Ureter (tissue), 1 donor: ENCODE measurements at places on chromosomes 7 and 10. TPM values are rescaled to one million over a fixed set of nuclear protein-coding genes. Genes with fewer than 3 reads are reported as not detected.

DNA sequence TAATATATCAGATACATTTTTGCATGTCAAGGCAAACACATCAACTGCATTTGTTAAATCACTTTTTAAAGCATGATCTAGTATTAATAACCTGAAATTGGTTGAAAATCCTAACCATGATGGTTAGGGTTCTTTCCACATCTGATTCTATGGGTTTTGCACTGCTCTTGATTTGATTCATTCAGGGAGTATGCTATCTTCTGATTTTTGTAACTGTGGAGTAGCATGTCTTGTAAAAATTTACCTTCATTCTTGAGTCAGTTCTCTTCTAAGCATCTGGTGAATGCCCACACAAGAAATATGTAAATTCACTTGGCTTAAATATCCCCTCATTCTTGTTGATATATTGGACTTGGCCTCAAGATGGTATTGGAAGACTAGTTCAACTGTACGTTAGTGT is 178.7 kb downstream of the KLF6 start:
- no peak for DNase-seq

The OR6V1 gene
- not detected for total RNA-seq

GRCh38 chr7:29019387-29019786 is 61.3 kb upstream of the TRIL start:
- no peak for DNase-seq

DNA sequence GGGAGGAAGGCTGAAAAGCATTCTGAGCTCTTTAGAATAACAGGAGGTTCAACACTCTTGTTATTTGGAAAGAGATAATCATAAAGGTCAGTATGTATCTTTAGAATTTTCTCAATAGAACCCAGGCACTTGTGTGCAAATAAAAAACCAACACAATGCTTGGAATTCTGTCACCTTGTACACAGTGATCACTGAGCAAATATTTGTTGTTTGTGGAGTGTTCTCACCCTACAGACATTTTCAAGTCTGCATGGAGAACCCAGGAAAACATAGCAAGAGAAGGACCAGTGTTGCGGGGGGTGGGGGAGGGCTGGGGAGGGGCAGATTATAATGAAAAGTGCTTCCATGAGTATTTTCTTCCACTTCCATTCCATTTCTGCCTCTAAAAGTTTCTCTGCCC is 87.4 kb downstream of the FAM107B start:
- no peak for DNase-seq

DNA sequence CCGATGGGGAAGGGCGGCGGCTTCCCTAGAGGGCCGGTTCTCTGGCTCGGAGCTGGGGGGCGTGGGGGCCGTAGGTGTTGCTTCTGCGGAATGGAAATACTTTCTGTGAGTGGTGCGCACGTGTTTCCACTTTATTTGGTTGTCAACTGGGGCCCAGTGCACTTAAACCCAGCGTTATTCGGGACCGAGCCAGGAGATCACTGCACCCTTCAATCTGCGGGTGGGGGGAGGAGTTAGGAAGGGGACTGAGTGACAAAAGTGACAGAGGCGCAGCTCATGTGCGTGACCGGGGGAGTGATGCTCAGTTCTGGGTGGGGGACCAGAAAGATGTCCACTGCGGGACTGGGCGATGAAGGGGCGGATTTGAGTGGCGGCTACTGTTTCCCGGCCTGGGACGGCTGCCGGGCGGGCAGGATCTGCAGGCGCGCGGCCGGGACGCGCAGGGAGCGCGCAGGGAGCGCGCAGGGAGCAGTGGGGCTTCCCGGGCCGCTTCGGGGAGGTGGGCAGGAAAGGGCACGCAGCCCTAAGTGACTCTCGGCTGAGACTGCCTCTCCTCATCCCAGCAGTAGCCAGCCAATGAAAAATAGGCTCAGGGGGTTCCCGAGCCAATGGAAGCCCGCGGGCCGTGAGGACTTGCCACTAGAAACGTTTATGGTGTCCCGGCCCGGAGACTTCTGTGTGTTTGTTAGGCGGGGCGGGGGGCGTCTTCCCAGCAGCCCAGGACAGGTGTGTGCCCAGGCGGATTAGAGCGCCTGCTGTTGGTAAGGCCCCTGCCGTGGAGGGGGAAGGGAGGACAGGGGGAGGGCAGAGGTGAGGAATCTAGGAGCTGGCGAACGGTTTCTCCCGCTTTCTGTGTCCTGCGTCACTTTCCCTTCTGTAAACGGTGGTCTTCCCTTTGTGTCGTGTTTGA is 54.3 kb upstream of the KDM7A start:
- peak; percentile 66 for DNase-seq

DNA sequence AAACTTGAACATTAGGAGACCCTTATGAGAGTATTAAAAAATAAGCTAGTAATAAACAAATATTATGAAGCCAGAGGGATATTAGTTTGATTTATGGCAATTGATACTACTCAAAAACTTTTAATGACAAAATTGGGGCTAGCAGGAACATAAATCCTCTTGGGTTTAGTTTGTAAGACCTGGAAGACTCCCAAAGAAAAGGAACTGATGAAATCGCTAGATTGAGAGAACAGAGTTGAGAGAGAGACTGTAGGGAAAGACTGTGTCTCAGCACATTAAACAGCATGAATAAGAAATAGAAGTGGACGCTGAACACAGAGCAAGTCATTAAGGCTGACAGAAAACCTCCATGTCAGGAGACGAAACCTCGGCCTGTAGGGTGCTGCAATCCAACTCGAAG is 56.4 kb downstream of the ICA1 start:
- no peak for DNase-seq

GRCh38 chr10:89929282-89930026 is 228.1 kb downstream of the KIF20B start:
- DNase-seq, result no peak

DNA sequence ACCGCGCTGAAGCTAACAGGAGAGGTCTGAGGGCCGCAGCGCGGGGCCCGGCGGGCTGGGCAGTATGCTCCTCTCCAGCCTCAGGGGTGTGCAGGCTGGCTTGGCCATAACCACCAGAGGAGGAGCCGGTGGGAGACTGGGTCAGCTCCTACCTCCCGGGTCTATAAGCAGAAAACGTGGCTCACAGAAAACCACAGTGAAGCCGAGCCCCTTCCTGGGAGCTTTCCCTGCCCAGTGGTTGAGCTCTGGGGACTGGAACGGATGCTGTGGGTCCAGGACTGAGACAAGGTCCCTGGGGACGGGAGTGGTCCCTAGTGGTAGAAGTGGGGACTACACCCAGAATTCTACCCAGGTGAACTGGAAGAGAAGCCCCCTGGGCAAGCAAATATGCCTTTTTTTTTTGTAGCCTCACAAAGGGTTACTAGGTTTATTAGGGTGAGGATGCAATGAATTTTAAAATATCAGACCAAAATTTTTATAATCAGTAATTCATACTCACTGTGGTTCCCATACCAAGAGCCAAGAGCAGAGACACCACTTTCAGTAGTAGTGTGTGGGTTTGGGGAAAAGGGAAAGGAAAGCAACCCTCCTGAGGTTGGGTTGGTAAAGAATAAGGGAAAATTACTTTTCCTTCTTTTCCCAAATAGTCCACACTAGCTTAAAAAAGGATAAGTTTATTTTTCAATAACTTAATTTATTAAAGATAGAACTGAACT is 67.9 kb upstream of the PRKCQ start:
- peak; percentile 45 for DNase-seq

The ZPBP gene
- 1.2 TPM for total RNA-seq

DNA sequence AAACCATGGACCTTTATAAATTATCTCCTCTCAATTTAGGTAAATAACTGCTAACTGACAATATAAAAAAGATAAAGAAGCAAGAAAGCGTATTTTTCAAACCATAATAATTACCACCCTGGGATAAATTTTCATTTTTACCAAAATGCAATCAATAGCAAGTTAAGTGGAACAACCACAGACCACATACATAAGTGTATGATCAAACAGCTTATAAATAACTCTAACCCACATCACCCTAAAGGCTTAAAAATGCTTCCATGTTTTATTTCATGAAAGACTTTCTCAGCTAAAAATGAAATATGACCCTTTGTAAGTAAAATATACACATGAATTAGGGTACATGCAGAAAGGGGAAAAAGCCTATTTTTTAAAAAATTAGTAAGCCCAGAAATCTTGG is 156.5 kb downstream of the SGMS1 start:
- no peak for DNase-seq

The SMO gene
- total RNA-seq, result 12.5 TPM

DNA sequence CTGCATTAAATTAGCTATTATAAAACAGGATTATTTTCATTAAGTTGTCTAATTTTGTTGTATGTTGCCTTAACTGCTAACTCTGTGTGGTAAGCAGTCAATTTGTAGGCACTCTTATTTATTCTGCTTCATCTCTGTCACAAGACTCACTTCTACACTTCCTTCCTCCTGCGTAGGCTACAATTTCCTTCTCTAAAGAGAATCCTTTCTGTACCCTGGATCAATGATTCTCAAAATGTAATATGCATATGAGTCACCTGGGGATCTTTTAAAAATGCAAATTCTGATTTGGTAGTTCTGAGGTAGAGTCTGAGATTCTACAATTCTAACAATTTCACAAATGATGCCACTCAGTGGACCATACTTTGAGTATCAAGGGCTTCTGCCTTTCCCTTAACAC is 4.4 kb upstream of the UBE2D1 start:
- no peak for DNase-seq

DNA sequence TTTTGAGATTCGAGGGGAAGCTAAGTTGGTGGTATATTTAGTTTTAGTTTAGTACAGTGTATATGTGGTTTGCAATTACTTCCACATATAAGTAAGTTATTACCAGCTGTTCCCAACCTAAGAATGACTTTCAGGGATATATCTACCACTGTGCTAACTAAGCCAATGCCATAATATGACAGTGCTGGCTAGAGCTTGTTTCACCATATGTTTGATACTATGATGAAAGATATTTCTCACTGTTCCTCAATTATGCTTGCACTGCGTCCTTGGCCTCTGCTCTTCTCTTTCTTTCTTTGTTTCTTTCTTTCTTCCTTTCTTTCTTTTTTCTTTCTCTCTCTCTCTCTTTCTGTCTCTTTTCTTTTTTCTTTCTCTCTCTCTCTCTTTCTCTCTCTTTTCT is 113.8 kb upstream of the SKAP2 start:
- no peak for DNase-seq

DNA sequence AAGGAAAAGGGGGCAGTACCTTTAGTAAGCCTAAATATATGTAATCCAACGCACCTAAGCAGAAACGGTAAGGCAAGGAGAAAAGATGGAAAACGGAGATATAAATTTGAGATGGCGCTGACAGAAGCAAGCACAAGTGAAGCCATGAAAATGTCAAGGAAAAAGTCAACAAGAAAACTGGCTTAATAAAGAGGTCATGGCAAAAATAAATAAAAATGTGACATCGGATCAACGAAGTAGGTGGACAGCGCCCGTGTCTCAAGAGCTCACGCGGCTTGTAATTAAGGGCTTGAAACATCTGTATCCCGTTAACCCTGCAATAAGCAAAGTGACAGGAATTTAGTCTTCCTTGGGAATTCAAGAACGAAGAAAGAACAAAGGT is 611 bp downstream of the NDUFA5 start:
- no peak for DNase-seq

DNA sequence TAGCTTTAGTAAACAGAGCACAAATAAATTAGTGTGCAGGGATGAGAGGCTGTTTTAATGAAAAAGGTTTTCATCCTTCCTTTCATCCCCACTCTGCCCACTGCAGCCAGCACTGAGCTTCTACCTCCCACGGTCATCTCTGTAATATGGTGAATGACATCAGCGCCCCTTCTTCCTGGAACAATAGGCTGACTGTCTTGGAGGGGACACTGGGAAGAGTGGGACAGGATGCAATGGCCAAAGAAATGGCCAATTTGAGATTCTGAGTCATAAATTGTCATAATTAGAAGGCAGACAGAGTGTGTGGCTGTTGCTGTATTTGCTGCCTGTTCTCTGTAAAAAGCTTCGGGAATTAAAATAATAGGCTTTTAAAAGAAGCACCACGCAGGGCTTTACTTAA is 126.7 kb upstream of the CALN1 start:
- no peak for DNase-seq

GRCh38 chr7:34123316-34123715 is 218.0 kb downstream of the BMPER start:
- DNase-seq, result no peak

- DNase-seq, result no peak
Measured at GRCh38 chr10:52359441-52359840, 45.4 kb downstream of the DKK1 start.

GRCh38 chr10:131626274-131626673 is 274.5 kb upstream of the PPP2R2D start:
- DNase-seq, result no peak

GRCh38 chr10:98295401-98295811 is 27.4 kb upstream of the LOXL4 start:
- no peak for DNase-seq

The METTL2B gene
- total RNA-seq, result 32.4 TPM

The MRLN gene
- not detected for total RNA-seq

The CCDC172 gene
- not detected for total RNA-seq

The NXPH1 gene
- total RNA-seq, result not detected

The CLEC5A gene
- 2.8 TPM for total RNA-seq

The ASB4 gene
- not detected for total RNA-seq

- DNase-seq, result no peak
Measured at GRCh38 chr7:64602086-64602485, 39.2 kb upstream of the ZNF680 start.

- DNase-seq, result no peak
Measured at GRCh38 chr10:73467206-73467605, 28.6 kb downstream of the PPP3CB start.

The GPR26 gene
- total RNA-seq, result not detected

DNA sequence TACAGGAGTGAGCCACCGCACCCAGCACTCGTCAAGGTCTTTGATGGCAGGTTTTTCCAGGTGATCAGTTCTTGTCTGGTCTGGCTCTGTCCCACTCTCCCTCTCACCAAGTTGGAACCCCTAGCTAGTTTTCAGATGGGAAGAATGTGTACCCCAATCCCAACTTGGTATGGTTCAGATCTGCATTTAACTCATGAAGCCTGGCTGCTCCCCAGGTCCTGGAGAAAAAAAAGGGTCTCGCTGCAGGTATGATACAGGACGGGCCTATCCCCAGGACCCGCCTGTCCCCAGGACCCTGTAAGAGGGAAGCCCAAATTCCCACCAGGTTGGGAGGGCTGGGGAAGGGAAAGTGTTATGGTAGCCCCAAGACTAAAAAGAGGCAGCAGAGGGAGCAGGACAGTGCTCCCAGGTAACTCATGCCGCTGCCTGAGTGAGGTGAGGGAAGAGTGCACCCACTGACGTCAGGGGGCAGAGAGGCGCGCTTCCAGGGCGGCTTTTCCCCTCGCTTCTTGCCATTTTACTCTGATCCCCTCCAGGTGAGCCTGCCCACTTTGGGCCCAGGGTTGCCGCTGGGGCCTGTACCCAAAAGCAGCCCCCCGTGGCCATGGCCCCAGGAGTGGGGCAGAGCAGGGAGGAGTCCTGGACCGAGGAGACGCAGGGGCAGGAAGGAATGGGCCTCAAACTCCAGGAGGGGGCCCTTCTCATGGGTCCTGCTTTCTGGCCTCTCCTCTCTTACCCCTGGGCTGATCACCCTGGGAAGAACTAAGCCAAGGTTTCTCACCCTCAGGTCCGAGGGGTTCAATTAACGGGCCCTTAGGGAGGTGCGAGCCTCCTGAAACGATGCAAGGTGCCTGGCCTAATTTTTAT is 36.4 kb upstream of the SRRM3 start:
- peak; percentile 40 for DNase-seq

DNA sequence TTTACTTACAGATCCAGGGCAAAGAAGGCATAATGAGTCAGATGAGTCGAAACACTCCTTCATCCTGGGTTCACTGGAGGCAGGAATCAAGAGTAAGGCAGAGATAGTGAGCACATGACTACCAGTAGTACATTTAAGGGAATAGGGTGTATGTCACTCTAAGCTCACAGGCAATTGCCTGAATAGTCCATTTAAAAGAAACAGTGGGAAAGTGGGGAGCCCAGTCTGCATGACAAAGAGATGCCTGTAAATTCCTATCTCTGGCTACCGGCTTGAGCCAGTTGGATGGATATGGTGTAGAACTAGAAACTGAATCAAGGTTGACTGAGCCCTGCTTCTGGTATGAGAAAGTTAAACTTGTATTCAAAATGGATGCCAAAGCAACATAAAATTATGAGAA is 861.5 kb upstream of the ZWINT start:
- DNase-seq, result no peak
